ENCODE measurements at places on chromosomes 2 and 18. TPM values are rescaled to one million over a fixed set of nuclear protein-coding genes. Genes with fewer than 3 reads are reported as not detected.
A peak's percentile ranks its signal among the peaks of the same experiment; 100 is the strongest.

DNA sequence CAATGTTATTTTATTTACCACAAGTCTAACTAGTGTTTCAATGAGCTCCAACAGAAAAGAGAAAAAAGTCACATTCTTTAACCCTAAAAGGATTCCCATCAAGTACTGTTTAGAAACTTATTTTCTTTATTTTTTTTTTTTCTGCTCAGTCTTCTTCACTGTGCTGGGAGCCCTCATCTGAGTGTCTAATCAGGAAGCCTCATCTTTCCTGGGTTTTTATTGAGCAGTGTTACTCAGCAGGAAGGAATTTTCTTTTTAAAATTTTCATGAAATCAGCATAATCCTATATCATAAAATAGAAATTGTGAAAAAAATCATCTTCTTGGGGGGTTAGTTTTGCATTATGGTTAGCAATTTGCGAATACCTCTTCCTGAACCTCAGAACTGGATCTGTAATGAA is 453.8 kb downstream of the CDH2 start:
- no peaks in the 10 kb centered on the region for H3K36me3 ChIP-seq
- no peaks in the 10 kb centered on the region for H3K27me3 ChIP-seq
- no peak for DNase-seq
- no peak overlapping the region for H3K27ac ChIP-seq
- H3K4me1 ChIP-seq: no peaks in the 10 kb centered on the region

GRCh38 chr2:168166902-168167510 is 80.4 kb downstream of the STK39 start:
- peaks cover 5% of the 10 kb centered on the region for H3K4me1 ChIP-seq
- H3K27ac ChIP-seq: no peak overlapping the region
- H3K36me3 ChIP-seq: peaks cover 7% of the 10 kb centered on the region
- DNase-seq: no peak
- H3K27me3 ChIP-seq: no peaks in the 10 kb centered on the region

GRCh38 chr2:149258531-149258930 is 71.9 kb upstream of the LYPD6 start:
- H3K27me3 ChIP-seq: peaks cover 55% of the 10 kb centered on the region
- H3K4me1 ChIP-seq: peaks cover 8% of the 10 kb centered on the region
- H3K27ac ChIP-seq: no peak overlapping the region

- no peak overlapping the region for H3K27ac ChIP-seq
- H3K36me3 ChIP-seq: no peaks in the 10 kb centered on the region
- H3K4me1 ChIP-seq: no peaks in the 10 kb centered on the region
- H3K27me3 ChIP-seq: no peaks in the 10 kb centered on the region
- DNase-seq: peak; percentile 65
- H3K4me3 ChIP-seq: peak overlapping the region; percentile 18
Measured at GRCh38 chr2:17470855-17471641, 47.2 kb downstream of the RAD51AP2 start.

MARS2 gene
- 13.7 TPM for total RNA-seq

FTCDNL1 gene
- 2.0 TPM for total RNA-seq

GRCh38 chr2:10834068-10834655 is 21.6 kb upstream of the PDIA6 start:
- DNase-seq: no peak
- H3K27me3 ChIP-seq: peaks cover 18% of the 10 kb centered on the region
- peaks cover 4% of the 10 kb centered on the region for H3K4me1 ChIP-seq
- H3K27ac ChIP-seq: no peak overlapping the region
- H3K36me3 ChIP-seq: no peaks in the 10 kb centered on the region

DNA sequence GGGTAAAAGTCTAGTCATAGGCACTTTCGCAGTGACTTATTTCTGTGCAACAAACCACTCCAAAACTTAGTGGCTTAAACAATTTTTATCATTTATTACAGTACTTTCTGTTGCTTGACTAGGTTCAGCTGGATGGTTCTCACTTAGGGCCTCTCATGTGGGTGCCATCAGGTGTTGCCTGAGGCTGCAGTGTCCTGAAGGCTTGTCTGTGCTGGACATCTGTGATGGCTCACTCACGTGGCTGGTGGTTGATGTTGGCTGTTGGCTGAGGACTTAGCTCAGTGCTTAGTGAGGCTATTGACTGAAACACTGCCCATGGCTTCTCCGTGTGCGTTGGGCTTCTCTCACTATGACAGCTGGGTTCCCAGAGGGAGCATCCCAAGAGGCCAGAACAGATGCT is 81.4 kb upstream of the GCFC2 start:
- no peak for DNase-seq
- no peaks in the 10 kb centered on the region for H3K4me1 ChIP-seq
- no peaks in the 10 kb centered on the region for H3K27me3 ChIP-seq
- no peaks in the 10 kb centered on the region for H3K36me3 ChIP-seq
- H3K27ac ChIP-seq: no peak overlapping the region

DNA sequence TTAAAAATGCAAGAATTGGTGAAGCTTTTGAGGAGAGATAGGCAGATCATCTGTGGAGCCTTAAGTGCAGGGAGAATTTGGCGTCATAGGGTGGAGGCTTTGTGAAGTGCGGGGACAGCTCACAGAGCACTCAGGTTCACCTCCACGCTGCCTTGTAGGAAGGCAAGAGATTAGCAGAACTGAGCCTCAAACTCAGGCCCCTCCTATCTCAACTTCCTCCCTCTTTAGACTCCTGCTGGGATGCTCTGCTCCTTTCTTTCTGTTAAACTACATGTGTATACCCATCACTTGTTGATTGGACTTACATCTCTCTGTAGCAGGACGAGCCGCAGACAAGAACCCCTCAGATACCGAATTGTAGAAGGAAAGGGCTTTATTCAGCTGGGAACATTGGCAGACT is 422.2 kb downstream of the SETBP1 start:
- H3K36me3 ChIP-seq: no peaks in the 10 kb centered on the region
- H3K27ac ChIP-seq: no peak overlapping the region
- no peak overlapping the region for H3K4me3 ChIP-seq
- H3K4me1 ChIP-seq: no peaks in the 10 kb centered on the region
- DNase-seq: no peak
- H3K27me3 ChIP-seq: no peaks in the 10 kb centered on the region

LIMS4 gene
- total RNA-seq: not detected

MBOAT2 gene
- 41.1 TPM for total RNA-seq

GRCh38 chr2:27884601-27885000 is 5.6 kb downstream of the RBKS start:
- no peaks in the 10 kb centered on the region for H3K4me1 ChIP-seq
- no peaks in the 10 kb centered on the region for H3K27me3 ChIP-seq
- H3K36me3 ChIP-seq: no peaks in the 10 kb centered on the region
- DNase-seq: no peak
- H3K4me3 ChIP-seq: no peak overlapping the region

GRCh38 chr18:63981719-63982118 is 11.8 kb downstream of the SERPINB8 start:
- no peak overlapping the region for H3K27ac ChIP-seq
- H3K4me1 ChIP-seq: no peaks in the 10 kb centered on the region
- no peaks in the 10 kb centered on the region for H3K36me3 ChIP-seq
- DNase-seq: no peak

DNA sequence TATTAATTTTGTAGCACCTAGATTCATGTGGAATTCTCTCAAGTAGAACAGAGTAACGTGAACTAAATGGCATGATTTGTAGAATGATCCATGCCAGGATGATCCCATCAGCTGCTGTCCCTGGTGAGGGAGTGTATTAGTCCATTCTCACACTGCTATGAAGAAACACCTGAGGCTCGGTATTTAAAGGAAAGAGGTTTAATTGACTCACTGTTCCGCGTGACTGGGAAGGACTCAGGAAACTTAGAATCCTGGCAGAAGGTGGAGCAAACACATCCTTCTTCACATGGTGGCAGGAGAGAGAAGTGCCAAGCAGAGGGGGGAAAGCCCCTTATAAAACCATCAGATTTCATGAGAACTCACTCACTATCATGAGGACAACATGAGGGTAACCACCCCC is 312.6 kb downstream of the PTPRM start:
- DNase-seq: no peak
- H3K4me3 ChIP-seq: no peak overlapping the region
- no peaks in the 10 kb centered on the region for H3K27me3 ChIP-seq

DARS1 gene
- 170 TPM for total RNA-seq

DNA sequence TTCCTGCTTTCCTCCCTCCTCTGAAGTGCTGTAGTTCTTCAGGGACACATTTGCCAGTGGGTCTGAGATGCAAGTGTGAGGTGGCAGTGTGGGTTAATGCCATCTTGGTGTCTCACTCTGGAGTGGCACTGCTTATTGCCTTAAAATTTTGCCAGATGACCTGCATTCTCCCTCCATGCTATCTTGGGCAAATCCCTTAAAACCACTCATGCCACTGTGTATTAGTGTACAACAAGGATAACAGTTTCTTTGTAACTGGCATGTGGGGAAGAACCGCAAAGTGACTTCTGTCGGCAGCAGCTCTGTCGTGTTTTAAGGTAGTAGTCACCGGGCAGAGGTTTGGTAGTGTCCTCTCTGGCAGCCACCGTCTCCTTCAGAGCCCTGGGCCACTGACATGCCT is 124.2 kb downstream of the NEDD4L start:
- DNase-seq: no peak
- H3K27me3 ChIP-seq: no peaks in the 10 kb centered on the region
- H3K4me1 ChIP-seq: no peaks in the 10 kb centered on the region
- H3K27ac ChIP-seq: no peak overlapping the region

LRATD1 gene
- total RNA-seq: 9.9 TPM

ATP6V1C2 gene
- 0.27 TPM for total RNA-seq

- no peaks in the 10 kb centered on the region for H3K36me3 ChIP-seq
- peak within 1 kb of the TSS; percentile 75 for H3K4me3 ChIP-seq
- H3K4me1 ChIP-seq: peaks cover 5% of the 10 kb centered on the region
- no peak within 1 kb of the TSS for H3K27ac ChIP-seq
- peak; percentile 75 for DNase-seq
- peaks cover 79% of the 10 kb centered on the region for H3K27me3 ChIP-seq
Measured at GRCh38 chr2:100819370-100820272, at the start of gene NPAS2. TSS of gene NPAS2 (plus strand) at chr2:100820139. CDS start at chr2:100904755, 84,616 bp downstream.

DNA sequence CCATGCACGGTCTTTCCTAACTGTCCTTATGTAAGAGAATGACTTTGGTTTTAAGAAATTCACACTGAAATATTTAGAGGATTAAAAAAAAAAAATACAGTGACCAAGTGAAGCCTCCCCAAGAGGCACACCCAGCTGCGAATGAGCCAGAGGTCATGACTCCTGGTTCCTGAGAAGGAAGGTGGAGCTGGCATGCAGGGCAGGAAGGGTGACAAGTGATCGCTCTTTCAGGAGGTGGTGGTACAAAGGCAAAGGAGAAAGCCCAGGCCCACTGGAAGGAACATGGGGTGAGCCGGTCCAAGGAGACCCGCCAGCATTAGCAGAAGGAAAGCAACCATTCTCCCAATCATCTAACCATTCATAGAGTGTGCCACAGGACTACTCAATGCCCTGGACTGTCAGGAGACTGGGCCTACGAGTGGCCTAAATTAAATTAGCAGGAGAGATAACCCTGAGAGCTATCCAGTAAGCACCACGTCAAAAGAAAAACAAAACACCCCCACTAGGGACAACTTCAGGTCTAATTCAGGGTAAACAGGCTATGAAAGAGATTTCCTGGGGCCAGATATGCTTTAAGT is 7.8 kb downstream of the INO80C start:
- no peaks in the 10 kb centered on the region for H3K27me3 ChIP-seq
- DNase-seq: no peak
- peaks cover 8% of the 10 kb centered on the region for H3K36me3 ChIP-seq
- no peak overlapping the region for H3K4me3 ChIP-seq
- H3K27ac ChIP-seq: no peak overlapping the region

GRCh38 chr2:43927442-43927841 is 68.3 kb downstream of the LRPPRC start:
- no peak overlapping the region for H3K4me3 ChIP-seq
- no peak overlapping the region for H3K27ac ChIP-seq
- no peaks in the 10 kb centered on the region for H3K27me3 ChIP-seq
- no peak for DNase-seq

NEURL3 gene
- not detected for total RNA-seq

SLC38A11 gene
- total RNA-seq: not detected

CGREF1 gene
- 0.57 TPM for total RNA-seq

USP40 gene
- 22.4 TPM for total RNA-seq

DNA sequence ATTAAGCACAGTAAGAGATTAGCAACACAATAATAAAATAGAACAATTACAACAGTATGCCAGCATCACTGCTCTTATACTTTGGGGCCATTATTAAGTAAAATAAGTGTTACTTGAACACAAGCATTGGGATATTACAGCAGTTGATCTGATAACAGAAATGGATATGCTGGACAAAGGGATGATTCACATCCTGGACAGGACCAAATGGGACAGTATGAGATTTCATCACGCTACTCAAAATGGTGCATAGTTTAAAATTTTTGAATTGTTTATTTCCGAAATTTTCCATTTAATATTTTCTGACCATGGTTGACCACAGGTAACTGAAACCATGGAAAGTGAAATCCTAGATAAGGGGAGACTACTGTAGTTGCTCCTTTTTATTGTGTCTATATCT is 138.2 kb downstream of the UBR3 start:
- no peak overlapping the region for H3K4me3 ChIP-seq
- H3K27me3 ChIP-seq: no peaks in the 10 kb centered on the region
- no peaks in the 10 kb centered on the region for H3K4me1 ChIP-seq
- no peaks in the 10 kb centered on the region for H3K36me3 ChIP-seq
- no peak overlapping the region for H3K27ac ChIP-seq

DNA sequence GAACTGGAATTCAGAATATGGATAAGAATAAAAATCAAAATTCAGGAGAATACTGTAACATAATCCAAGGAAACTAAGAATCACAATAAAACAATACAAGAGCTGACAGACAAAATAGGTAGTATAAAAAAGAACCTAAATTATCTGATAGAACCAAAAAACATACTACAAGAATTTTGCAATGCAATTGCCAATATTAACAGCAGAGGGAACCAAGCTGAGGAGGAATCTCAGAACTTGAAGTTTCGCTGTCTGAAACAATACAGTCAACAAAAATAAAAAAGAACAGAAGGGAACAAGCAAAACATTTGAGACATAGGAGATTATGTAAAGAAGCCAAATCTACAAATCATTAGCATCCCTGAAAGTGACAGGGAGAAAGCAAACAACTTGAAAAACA is 84.1 kb upstream of the GALNT13 start:
- H3K4me1 ChIP-seq: no peaks in the 10 kb centered on the region
- H3K27ac ChIP-seq: no peak overlapping the region
- H3K36me3 ChIP-seq: no peaks in the 10 kb centered on the region
- DNase-seq: no peak

DNA sequence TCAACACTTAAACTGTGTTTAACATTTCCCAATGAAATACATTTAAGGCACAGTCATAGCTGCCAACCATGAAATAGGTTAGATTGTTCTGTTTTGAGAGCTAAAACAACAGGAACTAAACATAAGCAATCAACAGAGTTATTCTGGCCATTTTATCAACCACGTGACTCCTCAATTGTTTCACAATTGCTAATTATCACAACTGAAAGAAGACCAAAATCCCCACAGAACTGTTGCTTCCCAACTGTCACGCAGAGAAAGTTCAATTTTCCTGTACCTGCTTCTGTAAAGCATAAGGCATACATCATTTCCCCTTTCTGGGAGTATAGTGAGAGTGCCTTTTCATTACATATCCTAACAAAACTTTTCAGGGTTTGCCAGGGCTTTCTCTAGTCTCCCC is 248.6 kb downstream of the EPHA4 start:
- H3K27me3 ChIP-seq: no peaks in the 10 kb centered on the region
- no peaks in the 10 kb centered on the region for H3K36me3 ChIP-seq
- H3K4me1 ChIP-seq: no peaks in the 10 kb centered on the region
- DNase-seq: no peak

Data from endodermal cell (in vitro differentiated cells).